ENCODE measurements at places on chromosomes 7 and 10.

- DNase-seq = peak; percentile 57
Measured at GRCh38 chr7:50803359-50804337, 21.0 kb upstream of the GRB10 start.

GRCh38 chr7:25625306-25625992, 397.2 kb upstream of the NPVF start:
- no peak for DNase-seq

GRCh38 chr7:93551063-93551895, 23.2 kb downstream of the CALCR start:
- peak; percentile 56 for DNase-seq

GRCh38 chr10:123501148-123501547, 165.0 kb upstream of the GPR26 start:
- DNase-seq = no peak

- no peak for DNase-seq
Measured at GRCh38 chr7:137790828-137791227, 55.9 kb downstream of the DGKI start.

DNA sequence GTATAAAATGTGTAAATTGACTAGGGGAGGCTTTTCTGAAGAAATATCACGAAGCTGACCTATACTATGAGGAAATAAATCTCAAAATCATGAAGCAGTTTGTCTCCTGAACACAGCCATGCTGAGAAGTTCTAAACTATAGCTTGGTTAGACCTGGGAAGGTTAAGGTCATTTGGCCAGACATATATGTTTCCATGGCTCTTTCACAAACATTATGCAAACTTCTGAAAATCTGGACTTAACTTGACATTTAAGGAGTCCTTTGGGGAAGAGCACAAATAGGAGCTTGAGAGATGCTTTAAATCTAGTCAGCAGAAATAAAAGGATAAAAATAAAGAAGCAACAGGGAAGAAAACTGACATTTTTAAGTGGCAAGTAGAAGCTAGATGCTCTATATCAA, 115.9 kb upstream of the MEOX2 start:
- DNase-seq = no peak

GRCh38 chr7:39950473-39951225, 593 bp downstream of the CDK13 start:
- DNase-seq = peak; percentile 33

All from H4 (cell line).